ENCODE measurements at places on chromosomes 5 and 9. TPM values are rescaled to one million over a fixed set of nuclear protein-coding genes. Genes with fewer than 3 reads are reported as not detected.

DNA sequence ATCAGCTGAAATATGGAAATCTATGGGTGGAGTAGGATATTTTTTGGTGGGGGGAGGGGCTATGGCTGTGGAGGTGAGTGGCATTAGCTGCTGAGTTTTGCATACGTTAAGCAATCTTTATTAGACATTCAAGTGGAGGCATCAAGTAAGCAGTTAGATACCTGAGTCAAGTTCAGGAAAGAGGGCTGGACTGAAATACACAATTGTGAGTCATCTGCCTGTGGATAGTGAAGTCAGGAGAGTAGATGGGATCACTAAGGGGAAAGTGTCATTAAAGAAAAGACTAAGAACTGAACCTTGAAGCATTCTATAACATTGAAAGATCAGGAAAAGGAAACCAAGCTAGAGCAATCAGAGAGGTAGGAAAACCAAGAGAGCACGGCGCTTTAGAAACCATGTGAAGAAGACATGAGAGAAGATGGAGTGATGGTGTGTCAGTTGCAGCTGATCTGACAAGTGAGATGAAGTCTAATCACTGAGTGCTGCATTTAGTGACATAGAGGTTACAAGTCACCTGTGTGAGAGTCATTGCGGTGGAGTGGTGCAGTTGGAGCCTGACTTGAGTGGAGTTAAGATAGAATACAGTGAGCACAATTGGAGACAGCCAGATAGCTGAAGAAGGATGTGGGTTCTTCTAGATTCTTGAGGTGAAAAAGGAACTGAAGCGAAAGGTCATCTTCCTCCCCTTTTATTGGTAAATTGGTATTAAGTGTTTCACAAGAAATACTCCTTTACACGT, 88.7 kb downstream of the PIP5K1B start:
- DNase-seq = no peak

GRCh38 chr5:102781786-102782185, 26.7 kb downstream of the PAM start:
- no peak for DNase-seq

DNA sequence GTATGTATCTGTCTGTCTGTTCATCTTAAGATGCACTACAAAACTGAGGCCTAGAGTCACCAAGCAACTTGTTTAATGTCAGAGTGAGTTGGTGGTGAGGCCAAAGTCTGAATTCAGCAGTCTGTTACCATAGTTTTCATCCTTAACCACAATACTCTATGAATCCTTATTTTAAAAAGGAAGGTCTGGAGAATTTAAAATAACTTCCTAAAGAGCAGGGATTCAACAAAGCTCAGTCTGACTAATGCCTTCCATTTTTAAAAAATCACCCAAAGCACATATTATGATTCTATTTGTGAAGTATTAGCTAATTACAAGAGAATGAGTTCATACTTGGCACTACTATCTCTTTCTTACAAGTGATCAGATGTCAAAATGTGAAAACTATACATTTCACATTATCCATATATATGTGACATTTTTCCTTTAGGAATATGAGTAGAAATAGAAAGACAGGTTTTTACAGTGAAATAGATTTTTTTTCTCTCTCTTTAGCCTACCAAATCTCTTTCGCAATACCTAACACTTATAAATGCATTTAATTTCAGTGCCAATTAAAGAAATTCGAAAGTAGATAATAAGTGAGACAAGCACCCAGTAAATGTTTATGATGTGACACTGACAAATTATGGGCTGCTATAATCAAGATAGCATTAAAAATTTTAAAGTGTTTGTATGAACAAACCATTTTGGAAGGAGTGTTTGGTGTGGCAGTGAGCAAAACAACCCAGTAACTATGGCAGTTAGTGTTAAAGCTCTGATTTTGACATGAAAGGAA, 102.3 kb upstream of the CDKN2B start:
- DNase-seq = no peak

- no peak for DNase-seq
Observed at GRCh38 chr5:44336708-44337107, 52.5 kb downstream of the FGF10 start.

Gene RAB24
- 26.9 TPM for total RNA-seq

Gene FBN2
- total RNA-seq = 16.3 TPM
